Breast epithelium (tissue), 4 donors: ENCODE measurements at places on chromosomes 7 and 10.

DNA sequence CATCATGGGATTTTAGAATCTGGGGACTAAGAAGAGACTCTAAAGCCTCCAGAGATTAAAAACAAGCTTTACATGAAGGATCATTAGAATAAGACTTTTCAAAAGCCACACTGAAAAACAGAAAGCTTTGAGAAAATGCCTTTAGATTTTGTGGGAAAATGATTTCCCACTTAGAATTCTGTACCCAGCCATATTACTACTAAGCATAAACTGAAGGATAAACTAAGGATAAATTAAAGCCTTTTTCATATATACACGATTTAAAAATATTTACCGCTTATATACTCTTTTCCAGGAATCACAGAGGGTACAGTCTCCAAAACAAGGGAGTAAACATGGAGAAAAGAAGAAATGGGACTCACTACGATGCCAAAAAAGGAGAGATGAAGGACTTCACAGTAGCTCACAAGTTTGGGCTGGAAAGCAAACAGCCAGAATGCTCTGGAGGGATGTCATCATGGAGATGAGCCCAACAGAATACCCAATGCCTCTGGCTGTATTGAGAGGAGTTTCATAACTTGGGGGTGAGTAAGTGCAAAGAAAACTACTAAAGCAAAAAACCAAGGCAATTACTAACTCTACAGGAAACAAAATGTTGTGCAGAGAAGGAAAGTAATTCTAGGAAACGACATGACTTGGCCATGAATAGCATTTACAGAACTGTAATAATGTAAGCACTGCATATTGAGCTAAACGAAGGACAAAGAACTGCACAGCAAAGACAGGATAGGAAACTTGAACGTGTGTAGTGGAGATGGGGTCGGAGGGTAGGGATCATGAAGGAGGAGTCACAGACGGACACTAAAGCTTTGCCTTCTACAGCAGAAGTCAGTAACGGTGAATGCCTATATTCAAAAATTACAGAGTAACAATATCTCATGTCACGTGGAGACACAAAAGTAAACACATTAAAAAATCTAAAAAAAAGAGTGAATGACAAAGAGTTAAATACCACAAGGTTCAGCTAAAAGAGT is 61.4 kb upstream of the ASAH2 start:
- H3K36me3 ChIP-seq, result peaks cover 9% of the 10 kb centered on the region
- H3K27ac ChIP-seq, result no peak overlapping the region
- H3K4me1 ChIP-seq, result no peaks in the 10 kb centered on the region
- no peak overlapping the region for H3K4me3 ChIP-seq

DNA sequence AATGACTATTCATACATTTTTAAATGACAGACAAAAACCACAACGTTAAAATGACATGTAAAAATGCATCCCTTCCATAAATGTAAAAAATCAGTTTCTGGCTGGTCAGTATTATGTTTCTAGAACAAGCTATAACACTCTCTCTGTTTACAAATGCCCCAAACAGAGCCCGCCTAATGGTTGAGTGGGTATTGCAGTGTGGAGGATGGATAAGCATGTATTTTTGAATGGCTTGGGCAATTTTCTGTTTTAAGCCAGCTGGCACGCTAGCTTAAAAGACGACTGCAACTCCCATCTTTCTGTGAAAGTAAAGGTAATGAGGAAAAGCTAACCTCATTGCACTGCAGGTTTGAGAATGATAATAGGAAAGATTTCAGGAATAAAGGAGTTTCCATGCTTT is 430.7 kb downstream of the PARD3 start:
- H3K27ac ChIP-seq, result no peak overlapping the region
- DNase-seq, result no peak
- no peak overlapping the region for H3K4me3 ChIP-seq
- H3K4me1 ChIP-seq, result no peaks in the 10 kb centered on the region

DNA sequence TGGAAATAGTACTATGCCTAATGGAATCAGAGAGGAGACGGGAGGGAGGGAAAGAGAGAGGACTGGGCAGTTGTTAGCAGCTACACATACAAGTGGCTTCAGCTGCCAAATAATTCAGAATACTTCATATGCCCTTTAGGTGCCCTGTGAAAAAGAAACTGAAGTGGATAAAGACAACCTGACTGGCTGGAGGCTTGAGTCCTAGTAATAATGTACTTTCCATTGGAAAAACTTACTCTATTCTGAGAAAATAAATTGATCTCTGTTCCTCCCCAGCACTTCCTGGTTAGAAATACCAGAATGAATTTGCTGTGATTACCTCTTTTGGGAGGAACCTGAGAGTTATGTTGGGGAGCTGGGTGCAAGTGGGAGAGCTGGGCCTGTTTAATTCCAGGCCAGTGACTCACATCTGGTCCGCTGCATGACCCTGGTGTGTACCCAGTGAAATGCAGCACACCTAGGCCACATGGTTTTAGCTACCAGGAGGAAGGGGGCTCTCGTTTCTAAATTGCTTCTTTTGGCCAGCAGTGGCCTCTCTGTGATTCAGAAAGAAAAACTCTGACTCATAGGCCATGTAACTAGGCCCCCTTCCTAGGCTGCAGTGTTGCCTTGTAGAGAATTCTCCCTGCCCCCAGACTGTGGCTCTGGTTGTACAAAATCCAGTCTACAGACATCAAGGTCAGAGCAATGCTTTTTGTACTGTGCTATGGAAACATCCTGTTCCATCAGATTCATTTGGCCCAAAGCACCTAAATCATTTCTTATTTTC is 6.5 kb downstream of the AGFG2 start:
- DNase-seq, result no peak
- H3K36me3 ChIP-seq, result no peaks in the 10 kb centered on the region
- H3K27me3 ChIP-seq, result no peaks in the 10 kb centered on the region
- no peak overlapping the region for H3K4me3 ChIP-seq

DNA sequence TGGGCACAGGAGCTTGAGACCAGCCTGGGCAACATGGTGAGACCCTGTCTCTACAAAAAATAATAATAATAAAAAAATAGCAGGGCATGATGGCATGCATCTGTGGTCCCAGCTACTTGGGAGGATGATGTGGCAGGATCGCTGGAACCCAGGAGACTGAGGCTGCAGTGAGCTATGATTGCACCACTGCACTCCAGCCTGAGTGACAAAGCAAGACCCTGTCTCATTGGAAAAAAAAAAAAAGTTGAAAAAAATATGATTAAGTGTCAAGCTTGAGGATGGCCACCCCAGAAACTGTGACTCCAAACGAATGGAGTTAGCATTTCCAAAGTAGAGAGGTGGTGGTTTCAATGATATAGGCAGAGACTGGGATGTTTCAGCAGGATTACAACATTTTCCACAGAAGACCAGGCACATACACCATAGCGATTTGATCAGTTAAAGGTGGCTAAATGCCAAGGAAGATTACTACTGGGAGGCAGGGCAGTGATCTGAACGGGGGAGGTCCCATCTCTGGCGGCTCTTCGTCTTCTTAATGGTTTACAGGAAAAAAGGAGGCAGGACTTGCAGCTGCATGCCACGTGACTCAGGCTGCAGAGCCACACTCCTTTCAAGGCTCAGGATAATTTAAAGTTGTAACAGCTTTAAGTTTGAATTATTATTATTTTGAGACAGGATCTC is 250.6 kb upstream of the GALNT17 start:
- no peaks in the 10 kb centered on the region for H3K36me3 ChIP-seq
- H3K4me3 ChIP-seq, result no peak overlapping the region
- no peak for DNase-seq
- H3K27me3 ChIP-seq, result no peaks in the 10 kb centered on the region

DNA sequence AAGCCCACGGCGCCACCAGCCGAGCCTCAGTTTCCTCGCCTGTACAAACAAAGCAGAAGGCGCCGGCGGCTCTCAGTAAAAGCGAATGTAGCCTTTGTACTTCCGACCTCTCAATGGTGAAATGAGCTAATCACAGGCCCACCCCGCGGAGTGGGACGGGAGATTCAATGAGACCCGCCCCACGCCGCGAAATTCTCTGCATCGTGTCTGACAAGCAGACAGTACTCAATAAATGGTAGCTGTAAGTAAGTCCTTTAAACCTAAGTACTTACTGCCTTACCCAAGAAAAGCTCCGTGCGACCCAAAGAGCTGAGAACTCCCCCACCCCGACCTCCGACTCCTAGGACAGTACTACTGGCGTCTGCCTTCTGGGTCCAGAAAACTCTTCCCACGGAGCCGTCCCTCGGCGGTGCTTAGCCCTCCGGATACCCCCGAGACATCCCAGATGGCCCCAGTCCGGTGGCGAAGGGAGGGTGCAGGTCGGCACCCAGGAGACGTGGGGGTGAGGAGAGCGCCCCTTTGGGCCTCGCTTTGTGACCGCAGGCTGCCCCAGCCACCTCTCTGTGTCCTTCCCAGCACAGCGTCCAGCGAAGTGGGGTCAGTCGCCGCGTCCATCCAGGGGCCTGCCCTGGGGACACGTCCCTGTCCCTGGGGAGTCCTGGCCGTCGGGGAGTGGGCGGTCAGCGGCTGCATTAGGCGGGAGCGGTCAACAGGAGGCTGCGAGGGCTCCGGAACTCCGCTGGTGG is 972 bp upstream of the CXCL12 start:
- H3K36me3 ChIP-seq, result no peaks in the 10 kb centered on the region
- H3K27ac ChIP-seq, result peak overlapping the region; percentile 84
- H3K4me1 ChIP-seq, result no peaks in the 10 kb centered on the region
- no peak for DNase-seq

DNA sequence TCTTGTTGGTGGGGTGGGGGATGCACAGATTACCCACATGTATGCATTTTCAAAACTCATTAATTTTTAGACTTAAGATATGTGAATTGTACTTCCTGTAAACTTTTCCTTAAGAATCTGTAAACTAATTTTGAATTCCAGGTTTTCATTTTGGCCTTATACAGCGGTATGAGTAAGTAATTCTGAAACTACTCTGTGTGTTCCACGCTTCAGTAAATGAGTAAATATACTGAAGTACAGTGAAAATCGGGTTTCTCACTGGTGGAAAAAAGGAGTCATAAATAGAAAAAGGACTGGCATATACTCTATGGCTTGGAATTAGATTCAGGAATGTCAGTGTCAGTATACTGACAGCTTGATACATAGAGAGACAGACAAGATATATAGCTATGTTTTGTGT is 72.8 kb downstream of the CTTNBP2 start:
- no peaks in the 10 kb centered on the region for H3K36me3 ChIP-seq
- no peaks in the 10 kb centered on the region for H3K27me3 ChIP-seq
- H3K27ac ChIP-seq, result no peak overlapping the region
- no peaks in the 10 kb centered on the region for H3K4me1 ChIP-seq
- H3K4me3 ChIP-seq, result no peak overlapping the region

- H3K4me3 ChIP-seq, result no peak overlapping the region
- H3K27ac ChIP-seq, result no peak overlapping the region
- H3K27me3 ChIP-seq, result no peaks in the 10 kb centered on the region
- no peaks in the 10 kb centered on the region for H3K36me3 ChIP-seq
- no peaks in the 10 kb centered on the region for H3K4me1 ChIP-seq
These were observed 6.1 kb downstream of the PSTK start for GRCh38 chr10:122986335-122986734.

DNA sequence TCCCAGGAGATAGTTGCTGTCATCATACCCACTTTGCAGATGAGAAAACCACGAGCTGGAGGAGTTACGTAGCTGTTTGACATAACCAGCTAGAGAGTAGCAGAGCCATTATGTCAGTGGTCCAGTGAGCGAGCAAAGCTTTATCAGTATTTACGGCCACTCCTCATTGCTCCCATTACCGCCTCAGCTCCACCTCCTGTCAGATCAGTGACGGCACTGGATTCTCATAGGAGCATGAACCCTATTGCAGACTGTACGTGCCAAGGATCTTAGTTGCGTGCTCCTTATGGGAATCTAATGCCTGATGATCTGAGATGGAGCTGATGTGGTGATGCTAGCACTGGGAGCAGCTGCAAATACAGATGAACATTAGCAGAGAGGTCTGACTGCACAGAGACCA is 9.2 kb upstream of the SFMBT2 start:
- H3K36me3 ChIP-seq, result no peaks in the 10 kb centered on the region
- no peaks in the 10 kb centered on the region for H3K27me3 ChIP-seq
- no peak for DNase-seq

- H3K4me1 ChIP-seq, result no peaks in the 10 kb centered on the region
- no peak for DNase-seq
- H3K27ac ChIP-seq, result no peak overlapping the region
- no peaks in the 10 kb centered on the region for H3K36me3 ChIP-seq
- H3K4me3 ChIP-seq, result no peak overlapping the region
These were observed 65.8 kb downstream of the MINDY4 start for GRCh38 chr7:30836991-30837390.

DNA sequence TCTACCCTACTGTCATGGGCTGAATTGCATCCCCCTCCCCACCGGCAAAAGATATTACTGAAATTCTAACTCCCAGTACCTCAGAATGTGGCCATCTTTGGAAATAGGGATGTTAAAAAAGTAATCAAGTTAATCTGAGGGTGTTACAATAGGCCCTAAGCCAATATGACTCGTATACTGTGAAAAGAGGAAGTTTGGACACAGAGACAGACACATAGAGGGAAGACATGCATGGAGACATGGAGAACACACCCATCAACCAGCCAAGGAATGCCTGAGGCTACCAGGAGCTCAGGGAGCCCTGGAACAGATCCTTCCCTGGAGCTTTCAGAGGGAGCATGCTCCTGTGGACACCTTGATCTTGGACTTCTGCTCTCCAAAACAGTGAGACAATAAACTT is 138.2 kb upstream of the ADO start:
- H3K4me3 ChIP-seq, result no peak overlapping the region
- no peaks in the 10 kb centered on the region for H3K27me3 ChIP-seq
- H3K36me3 ChIP-seq, result no peaks in the 10 kb centered on the region
- H3K27ac ChIP-seq, result no peak overlapping the region

DNA sequence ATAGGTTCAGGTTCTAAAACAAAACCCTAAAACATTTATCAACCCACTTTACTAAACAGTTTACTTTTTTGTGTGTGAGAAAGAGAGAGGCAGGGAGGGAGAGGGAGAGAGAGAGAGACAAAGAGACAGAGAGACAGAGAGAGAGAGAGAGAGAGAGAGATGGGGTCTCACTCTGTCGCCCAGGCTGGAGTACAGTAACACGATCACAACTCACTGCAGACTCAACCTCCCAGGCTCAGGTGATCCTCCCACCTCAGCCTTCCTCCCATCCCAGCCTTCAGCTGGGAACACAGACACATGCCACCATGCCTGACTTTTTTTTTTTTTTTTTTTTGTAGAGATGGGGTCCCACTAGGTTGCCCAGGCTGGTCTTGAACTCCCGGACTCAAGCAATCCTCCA is 52.9 kb downstream of the PARD3 start:
- no peaks in the 10 kb centered on the region for H3K27me3 ChIP-seq
- DNase-seq, result no peak
- H3K4me3 ChIP-seq, result no peak overlapping the region
- H3K27ac ChIP-seq, result no peak overlapping the region

- no peaks in the 10 kb centered on the region for H3K4me1 ChIP-seq
- no peak overlapping the region for H3K4me3 ChIP-seq
- H3K36me3 ChIP-seq, result no peaks in the 10 kb centered on the region
- no peak for DNase-seq
These were observed 43.5 kb downstream of the STRA8 start for GRCh38 chr7:135277161-135277560.

DNA sequence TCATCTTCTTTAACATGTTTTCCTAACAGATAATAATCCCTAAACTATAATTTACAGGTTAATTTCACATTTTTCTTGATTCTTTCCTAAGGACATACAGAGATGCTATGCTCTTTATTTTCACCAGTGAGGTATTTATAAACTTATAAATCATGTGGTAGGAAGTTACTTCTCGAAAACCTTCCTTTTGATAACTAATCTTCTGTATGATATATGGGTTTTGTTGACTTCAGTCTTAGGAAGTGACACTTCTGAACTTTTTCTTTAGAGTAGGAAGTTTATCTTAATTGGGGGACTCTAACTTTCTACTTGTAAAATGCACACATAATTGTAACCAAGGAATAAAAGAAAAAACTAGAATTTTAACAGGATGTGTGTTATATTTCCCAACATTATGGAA is 9.8 kb upstream of the PNPLA8 start:
- no peak for DNase-seq
- no peaks in the 10 kb centered on the region for H3K36me3 ChIP-seq
- no peak overlapping the region for H3K27ac ChIP-seq
- no peaks in the 10 kb centered on the region for H3K4me1 ChIP-seq
